ENCODE measurements at places on chromosomes 5 and 9. TPM values are rescaled to one million over a fixed set of nuclear protein-coding genes. Genes with fewer than 3 reads are reported as not detected.

DNA sequence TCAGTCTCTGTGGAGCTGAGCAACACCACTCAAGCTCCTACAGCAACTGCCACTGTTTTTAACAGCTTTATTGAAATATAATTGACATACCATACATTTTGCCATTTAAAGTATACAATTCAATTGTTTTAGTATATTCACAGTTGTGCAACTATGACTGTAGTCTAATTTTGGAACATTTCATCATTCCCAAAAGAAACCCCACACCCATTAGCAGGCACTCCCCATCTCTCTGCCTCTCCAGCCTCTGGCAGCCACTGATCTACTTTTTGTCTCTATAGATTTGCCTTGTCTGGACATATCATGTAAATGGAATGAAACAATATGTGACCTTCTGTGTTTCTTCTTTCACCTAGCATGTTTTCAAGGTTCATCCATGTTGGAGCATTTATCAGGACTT lies 43.5 kb downstream of the RUSC2 start:
- DNase-seq, result no peak

- DNase-seq, result no peak
Measured at GRCh38 chr9:129402931-129403778, 217.7 kb downstream of the C9orf50 start.

Gene LAMC3
- 0.12 TPM for total RNA-seq

Gene IGFBPL1
- total RNA-seq, result not detected

Measured in endothelial cell of umbilical vein (primary cell).